ENCODE measurements at places on chromosomes 13 and 19.

DNA sequence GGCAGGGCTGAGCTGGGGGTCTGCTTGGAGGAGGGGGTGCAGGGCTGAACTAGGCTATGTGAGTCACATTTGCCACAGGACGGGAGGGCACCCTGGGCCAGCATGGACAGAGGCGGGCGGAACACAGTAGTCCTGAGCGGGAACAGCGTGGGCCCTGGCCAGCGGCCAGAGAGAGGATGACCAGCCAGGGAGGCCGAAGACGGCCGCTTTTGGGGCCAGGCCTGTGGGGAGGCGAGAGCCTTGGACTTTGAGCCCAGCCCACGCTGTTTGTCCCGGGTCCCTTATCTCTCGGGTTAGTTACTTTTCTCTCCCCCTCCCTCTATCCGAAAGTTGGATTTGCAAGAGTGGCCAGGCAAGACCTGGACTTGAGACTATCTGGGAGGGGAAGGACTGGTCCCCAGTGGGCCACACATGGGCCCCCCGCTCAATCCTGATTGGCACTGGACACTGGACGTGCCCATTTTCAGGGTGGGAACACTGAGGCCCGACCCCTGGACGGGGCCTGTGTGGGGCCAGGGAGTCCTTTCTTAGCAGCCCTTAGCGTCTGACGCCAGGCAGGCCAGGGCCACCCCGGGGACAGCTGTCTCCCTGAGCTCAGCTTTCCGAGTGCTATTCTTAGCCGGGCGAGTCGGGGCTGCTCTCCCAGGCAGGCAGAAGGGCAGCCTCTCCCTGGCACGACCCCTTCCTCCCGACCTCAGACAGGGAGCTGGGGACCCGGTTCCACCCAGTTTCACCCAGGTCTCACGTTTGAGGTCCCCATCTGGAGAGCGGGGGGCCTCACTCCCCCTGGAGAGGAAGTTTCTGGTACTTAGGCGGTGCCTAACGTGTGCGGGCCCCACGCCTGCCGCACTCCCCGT, 833 bp downstream of the GAMT start:
- DNase-seq = no peak

DNA sequence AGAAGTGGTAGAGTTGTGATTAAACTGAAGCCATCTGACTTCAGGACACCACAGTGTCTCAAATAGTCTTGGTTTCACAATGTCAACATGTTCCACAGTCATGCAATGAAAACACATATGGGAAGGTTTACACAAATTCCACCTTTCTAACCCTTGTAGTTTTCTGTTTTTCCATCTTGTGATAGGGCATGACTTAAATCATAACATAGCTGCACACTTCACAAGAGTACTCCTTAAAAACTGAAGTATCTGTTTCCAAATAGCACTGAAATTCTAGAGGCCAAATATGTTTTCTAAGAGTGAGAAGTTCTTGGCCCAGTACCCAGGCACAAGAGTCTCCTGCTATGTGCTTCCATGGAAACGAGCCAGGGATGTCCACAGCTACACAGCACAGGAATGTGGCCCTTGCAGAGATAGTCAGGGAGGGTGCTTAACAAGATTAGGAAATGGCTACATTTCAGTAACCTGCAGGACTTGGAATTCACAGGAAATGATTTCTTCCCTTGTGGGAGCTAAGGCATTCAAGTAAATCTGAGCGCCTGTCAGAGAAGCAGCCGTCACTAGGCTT, 269.1 kb downstream of the NDFIP2 start:
- DNase-seq = no peak

DNA sequence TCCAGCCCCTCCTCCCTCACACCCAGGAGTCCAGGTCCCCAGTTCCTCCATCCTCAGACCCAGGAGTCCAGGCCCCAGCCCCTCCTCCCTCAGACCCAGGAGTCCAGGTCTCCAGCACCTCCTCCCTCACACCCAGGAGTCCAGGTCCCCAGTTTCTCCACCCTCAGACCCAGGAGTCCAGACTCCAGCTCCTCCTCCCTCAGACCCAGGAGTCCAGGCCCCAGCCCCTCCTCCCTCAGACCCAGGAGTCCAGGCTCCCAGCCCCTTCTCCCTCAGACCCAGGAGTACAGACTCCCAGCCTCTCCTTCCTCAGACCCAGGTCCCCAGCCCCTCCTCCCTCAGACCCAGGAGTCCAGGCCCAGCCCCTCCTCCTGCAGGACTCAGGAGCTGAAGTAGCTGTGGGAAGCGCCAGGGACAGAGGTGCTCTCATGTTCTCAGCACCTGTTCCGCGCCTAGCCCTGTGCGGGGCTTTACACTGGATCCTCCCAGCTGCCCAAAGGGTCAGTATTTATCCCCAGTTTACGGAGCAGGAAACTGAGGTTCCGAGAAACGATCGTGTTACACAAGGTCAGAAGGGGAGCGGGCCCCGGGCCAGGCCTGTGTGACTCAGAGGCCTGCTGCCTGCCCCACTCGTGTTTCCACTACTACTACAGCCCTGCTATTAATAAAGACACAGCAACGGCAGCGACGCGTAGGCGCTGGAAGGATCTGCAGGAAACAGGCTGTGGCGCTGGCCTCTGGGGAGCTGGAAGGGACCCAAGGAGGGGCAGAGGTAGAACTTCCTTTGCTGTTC, 1.7 kb upstream of the SBK3 start:
- no peak for DNase-seq

DNA sequence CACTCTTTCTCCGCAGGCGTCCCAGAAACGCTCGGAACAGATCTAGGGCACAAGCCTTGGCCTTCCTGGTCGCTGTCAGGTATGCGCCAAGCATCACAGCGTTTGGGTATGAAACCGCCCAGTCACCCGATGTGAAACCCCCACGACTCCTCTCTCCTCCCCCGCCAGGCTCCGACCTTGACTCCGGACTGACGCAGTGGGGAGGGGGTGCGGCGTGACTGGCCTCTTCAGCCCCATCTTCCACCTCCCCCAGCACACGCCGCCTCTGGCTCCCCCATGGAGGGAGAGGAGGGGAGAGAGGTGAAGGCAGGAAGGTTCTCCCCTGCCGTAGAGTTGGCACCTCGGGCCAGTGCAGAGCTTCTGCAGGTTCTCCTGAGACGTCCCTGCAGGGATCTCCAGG, 22.0 kb upstream of the ARHGEF7 start:
- no peak for DNase-seq

DNA sequence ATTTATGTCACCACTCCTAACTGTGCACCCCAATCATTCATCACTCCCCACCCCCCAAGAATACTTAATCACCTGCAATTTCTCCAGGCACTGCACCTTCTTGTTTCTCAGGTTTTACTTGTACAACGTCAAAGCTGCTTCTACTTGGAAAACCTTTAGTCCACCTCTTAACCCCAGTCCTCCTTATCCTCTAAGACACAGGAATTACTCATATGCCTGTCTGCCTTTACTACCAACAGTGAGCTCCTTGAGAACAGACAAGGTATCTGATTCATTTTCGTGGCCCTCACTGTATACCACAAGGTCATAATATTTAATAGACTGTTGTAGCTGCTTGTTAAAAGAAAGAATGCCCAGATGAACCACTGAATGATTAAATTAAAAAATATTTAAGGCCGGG, 21.0 kb upstream of the NDFIP2 start:
- no peak for DNase-seq

DNA sequence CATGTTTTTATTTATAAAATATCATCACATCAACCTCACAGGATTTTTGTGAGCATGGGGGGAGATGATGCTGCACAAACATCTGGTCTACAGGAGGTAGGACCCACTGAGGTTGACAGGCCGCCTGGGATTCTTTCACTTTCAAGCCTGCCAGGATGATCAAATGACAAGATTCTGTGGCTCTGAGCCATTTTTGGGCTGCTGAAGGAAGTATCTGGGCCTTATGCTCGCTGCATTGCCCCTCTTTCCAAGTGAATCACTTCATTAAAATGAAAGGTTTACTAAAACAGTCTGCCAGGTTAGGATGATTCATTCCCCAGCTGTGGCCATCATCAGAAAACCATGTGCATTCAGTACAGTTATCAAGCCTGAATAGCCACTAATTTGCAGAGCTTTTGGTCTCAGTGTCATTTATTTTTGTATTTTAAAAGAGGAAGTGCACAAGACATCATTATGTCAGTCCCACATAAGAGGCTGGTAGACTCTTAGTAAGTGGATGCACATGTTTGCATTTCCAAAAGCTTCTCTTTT, 34.4 kb downstream of the STARD13 start:
- no peak for DNase-seq

DNA sequence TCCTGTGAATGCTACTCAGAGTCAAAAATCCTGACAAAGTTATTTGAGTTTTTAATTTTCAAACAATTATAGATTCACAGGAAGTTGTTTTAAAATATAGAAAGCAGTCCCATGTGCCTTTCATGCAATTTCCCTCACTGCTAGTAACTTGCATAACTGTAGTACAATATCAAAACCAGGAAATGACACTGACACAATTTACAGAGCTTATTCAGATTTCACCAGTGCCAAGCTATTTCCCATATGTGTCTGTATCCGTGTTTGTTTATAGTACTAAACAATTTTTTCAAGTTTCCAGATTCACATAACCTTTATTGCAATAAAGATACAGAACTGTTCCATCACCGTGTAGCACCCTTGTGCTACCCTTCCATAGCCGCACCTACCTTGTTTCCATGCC, 934.6 kb downstream of the PCDH17 start:
- no peak for DNase-seq

DNA sequence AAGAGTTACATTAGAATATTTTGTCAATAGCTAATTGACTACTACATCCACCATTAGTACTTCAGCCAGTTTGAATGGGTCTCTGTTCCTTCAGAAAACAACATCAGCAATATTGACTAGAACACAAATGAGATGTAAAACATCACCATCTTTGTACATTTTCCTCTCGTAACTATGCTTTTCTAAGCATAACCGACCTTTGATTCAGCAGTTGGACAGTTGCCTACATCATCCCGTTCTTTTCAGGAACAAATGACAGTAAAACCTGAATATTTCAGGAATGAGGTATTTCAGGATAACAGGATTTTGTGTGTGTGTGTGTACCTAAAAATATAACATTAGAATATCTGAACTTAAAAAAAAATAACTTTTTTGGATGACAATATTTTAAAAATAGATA, 60.9 kb downstream of the STARD13 start:
- DNase-seq = no peak

DNA sequence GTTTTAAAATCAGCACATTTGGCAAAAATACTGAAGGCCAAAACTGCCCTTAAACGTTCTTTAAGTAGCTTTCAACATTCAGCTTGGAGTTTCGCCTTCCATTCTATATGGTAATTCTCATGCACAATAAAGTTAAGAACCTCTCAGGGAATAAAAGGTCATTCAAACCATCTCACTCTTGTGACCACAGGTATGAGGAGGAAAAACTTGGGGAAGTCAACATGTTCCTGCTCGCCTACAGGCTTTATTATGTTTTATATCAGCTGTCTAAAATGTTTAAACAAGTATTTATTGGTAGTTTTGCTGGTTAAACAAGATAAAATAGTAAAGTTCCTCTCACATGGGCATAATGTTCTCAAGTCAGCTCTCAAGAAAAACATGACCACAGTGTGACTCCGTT, 19.9 kb upstream of the TM9SF2 start:
- no peak for DNase-seq

DNA sequence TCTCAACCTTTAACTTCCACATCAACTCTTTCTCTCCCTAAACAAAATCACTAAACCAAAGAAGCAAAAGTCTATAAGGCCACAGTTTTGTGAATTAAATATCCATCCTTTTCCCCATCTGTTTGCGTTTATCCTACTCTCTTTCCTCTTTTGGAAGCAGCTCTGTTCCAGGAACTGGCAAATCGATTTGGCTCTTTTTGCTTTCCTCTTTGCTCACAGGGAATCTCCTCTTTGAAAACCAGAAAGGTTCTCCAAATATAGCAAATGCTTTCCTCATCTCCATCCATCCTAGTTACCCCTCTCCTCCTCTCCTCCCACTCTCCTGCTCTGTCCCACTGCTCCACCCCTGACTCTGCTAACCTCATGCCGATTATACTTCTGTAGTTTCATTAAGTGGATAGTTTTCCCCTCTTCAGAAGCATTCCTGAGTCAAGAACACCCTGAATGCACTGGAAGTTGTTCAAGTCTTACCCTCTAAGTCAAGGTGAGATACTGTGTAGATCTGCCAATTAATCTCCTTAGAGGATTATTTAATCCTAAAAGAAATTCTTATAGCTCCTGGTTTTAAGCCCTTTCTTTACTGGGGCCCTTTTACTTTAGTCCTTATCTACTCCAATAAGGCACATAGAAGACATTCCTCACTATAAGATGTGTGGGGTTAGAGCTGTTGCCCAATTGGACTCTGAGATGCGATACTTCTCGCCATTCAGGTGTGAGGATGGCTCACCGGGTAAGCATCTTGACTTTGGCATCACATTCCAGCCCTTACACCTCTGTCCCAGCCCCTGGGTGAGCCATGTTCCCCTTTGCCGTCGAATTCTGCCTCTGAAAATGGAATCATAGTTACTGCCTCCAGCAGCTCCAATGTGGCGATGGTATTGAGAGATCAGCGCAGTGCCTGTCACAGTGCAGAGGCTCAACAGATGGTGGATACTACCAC, 67.6 kb downstream of the COL4A2 start:
- no peak for DNase-seq

DNA sequence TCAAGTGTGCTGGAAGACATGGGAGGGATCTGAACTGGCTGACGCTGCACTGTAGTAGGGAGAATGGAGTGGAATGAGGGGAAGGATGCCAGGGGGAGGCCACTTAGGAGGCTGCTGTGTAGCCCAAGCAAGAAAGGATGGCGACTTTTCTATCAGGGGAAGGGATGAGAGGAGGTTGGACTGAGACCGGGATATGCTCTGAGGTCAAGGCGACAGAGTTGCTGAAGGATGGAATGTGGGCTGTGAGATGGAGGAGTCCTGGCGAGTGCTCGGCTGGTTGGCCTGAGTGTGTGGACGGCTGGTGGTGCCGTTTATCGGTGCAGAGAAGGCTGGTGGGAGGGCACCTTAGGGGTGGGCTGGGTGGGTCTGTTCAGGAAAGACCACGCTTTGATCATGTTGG, 45.7 kb downstream of the IRS2 start:
- no peak for DNase-seq

DNA sequence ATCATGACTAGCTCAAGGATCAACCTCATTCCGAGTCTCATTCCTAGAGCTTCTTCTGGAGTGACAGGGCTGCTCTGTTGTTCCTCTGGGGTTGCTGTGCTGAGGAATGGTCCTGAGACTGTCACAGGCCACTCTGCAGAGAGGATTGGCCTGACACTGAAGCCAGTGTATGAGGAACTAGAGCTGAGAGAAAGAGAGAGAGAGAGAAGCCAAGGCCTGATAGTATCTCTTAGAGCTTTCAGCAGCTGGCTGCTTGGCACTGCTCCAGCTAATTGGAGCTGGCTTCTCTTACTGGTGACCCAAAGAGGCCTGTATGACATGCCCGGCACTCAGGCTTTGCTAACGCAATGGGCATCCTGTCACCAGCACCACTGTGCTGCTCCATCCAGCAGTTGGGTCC, 73.4 kb upstream of the FLT1 start:
- DNase-seq = no peak

DNA sequence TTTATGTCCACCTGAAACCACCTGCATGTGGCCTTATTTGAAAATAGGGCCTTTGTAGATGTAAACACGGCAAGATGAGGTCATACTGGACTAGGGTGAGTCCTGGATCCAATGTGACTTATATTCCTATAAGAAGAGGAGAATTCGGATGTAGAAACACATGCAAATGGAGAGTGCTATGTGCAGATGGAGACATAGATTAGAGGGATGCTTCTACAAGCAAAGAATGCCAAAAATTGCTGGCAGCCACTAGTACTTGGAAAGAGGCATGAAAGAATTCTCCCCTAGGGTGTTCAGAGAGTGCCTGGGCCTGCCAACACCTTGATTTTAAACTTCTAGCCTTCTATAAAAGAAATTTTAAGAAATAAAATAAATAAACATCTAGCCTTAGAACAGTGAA, 226.1 kb downstream of the RFC3 start:
- no peak for DNase-seq
